ENCODE measurements at places on chromosomes 5 and 9. TPM values are rescaled to one million over a fixed set of nuclear protein-coding genes. Genes with fewer than 3 reads are reported as not detected.

DNA sequence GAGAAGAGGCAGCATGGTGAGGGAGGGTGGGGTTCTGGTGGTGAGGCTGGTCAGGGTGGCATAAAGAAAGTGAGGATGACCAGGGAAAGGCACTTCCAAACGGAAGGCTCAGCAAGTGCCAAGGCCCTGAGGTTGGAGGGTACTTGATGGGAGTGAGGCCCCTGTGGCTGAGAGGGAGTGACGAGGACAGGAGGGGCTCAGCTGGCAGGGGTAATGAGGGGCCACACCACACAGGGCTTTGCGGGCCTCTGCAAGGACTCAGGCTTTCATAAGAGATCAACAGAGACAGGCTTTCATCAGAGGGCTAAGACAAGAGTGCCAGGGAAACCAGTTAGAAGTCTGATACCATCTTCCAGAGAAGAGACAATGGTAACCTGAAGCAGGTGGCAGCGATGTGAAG lies 23.6 kb downstream of the ARPC5L start:
- no peak for DNase-seq

DNA sequence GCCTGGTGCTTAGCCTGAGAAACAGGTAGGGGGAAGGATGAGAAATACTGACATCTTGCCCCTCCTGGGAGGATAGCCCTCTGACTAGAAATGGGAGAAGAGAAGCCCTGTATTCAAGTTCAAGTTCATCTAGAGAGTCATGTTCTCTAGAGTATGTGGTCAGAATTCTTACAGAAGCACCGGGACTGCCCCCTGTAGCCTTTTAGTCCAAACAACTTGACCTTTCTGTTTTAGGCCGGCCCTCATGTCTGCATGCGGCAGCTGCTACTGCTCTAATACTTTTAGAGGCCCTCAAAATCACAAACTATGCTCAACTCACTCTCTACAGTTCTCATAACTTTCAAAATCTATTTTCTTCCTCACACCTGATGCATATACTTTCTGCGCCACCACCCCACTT lies 47.7 kb downstream of the PHAX start:
- no peak for DNase-seq

GRCh38 chr5:72561148-72561972 lies 54.1 kb upstream of the ZNF366 start:
- no peak for DNase-seq

Gene ANKRD31
- total RNA-seq, result 0.72 TPM

DNA sequence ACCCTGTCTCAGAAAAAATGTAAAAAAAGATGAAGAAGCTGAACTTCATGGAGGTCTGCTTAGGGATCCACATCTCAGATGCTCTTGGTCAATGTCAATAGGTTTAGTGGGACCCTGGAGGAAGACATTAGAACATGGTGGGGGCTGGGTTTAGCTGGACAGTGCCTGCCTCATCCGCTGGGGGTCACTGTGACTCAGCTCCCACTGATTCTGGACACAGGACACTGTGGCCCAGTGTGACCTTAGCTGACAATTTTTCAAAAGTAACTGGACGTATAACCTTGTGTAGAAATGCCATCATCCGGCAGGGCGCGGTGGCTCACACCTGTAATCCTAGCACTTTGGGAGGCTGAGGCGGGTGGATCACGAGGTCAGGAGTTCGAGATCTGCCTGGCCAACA lies 7.3 kb upstream of the HNRNPAB start:
- DNase-seq, result no peak

GRCh38 chr9:97314503-97314902 lies 7.0 kb downstream of the CCDC180 start:
- DNase-seq, result no peak

Gene SPATA31C1
- total RNA-seq, result not detected

DNA sequence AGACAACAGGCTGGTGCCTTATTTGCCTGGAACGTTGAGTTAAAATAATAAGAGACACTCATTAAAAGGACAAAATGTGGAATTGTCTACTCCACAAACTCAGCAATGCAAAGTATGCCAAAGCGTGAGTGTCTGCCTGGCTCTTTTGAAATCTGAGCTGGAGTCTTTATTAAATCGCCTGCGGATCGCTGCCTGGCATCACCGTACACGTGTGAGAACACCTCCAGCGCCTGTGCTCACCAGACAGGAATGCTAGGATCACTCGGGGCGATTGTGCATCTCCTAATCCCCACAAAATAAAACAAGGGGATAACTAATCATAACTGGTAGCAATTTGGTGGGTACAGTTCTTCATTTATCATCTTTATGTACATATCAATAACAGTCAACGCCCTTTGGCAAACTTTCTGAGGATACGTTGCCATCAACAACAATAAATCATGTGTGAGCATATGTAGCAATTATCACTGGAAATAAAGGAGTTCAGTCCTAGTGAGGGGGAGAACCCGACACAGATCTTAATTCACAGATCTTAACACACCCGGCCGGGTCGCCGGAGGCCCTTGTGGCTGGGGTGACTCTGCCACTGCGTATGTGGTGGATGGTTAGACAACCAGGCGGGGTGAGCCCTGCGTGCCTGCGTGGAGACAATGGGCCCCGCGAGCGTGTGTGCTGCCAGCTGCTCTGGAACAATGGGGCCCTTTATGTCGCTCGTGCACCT lies 284.9 kb upstream of the IRX1 start:
- DNase-seq, result no peak

DNA sequence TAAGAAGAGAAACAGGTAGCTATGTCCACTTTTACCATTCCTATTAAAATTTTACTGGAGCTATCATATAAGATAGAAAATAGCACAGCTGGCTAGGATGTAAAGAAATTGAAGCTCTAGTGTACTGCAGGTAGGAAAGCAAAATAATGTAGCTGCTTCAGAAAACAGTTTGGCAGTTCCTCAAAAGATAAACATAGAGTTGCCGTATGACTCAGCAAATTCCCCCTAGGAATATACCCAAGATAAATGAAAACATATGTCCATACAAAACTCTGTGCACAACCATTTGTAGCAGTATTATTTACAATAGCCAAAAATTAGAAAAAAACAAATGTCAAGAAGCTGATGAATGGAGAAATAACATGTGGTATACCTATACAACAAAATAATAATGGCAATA lies 64.6 kb upstream of the SHISAL2B start:
- no peak for DNase-seq

GRCh38 chr9:106056328-106056727 lies 362.0 kb downstream of the TMEM38B start:
- DNase-seq, result no peak

Gene TRAF2
- 12.8 TPM for total RNA-seq

Gene KCTD16
- total RNA-seq, result not detected

GRCh38 chr5:10275991-10276390 lies 25.9 kb downstream of the CCT5 start:
- DNase-seq, result no peak

DNA sequence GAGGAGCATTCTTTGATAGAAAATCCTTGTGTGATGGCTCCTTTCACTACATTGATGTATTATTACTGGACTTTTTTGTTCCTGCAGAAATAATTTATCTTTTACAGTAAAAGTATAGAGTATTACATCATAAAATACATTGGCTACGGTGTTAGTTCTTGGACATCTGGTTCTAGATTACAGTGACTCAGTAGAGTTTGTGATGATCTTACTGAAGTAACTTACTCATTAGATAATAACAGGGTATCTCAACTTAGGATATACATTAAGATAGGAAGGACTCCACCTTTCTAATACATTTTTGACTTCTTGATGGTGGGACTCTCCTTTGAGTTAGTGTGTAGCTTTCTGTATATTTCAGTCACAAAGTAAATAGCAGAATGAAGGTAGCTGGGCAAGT lies 59.1 kb downstream of the ZNF462 start:
- no peak for DNase-seq

DNA sequence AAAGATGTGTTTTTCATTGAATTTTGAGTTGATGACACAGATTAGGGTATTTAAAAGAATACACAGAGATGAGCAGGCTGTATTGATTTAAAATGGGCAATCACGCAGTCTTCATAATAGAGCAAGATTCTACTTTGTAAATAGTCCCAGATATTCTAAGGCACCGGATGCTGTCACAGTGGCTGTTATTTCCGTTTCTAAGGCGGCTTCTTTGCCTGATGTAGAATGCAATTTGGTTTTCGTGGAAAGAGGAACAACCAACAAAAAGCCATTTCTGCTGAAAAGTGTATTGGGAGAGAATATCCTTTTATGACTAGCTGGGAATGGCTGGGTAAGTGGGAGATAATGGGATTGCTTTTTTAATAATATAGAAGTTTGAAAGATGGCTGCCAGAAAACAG lies 17.5 kb downstream of the PRKACG start:
- DNase-seq, result no peak

DNA sequence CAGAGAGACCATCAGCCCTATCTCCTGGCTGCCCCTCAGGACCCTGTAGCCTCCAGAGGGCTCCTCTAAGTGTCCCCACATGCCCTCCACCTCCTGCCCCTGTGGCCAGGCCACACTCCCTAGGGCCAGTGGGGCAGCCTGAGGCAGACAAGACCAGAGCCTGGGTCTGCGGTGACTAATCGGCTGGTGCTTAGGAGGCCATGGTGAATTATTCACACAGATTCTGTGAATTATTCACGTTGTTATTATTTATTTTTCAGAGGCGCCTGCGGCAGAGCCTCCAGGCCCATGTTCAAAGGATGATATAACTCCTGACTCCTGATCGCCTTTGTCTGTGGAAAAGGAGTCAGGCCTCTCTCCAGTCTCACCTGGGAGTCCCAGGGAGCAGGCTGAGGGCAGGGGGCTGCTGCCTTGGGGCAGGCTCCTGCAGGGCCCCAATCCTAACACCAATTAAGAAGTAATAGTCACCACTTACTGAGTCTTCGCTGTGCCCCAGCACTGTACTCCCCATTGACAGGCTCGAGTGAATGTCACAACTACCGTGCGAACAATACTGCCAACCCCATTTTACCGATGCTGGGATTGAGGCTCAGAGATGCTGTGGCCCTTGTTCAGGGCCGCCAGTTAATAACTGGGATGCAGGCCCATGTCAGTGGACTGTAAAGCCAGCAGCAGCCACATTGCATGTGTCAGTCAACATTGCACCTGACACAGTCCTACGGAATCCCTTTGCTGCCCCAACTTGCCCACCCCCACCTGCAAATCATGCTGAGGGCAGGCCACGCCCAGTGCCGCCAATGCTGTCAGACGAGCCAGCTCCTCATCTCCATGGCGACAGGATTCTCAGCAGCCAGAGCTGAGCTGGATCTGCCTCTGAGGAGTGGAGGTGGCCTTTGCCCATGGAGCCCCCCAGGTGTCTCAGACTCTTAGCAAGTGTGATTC lies 94.9 kb downstream of the PCDH1 start:
- no peak for DNase-seq

- DNase-seq, result no peak
Observed at GRCh38 chr5:122120957-122121356, 8.4 kb upstream of the ZNF474 start.

Gene S100Z
- total RNA-seq, result not detected

GRCh38 chr5:60457233-60457632 lies 242.7 kb downstream of the DEPDC1B start:
- no peak for DNase-seq

Gene FOXD4
- total RNA-seq, result 0.22 TPM

GRCh38 chr9:4743131-4743875 lies 2.3 kb upstream of the AK3 start:
- no peak for DNase-seq

Gene LMX1B
- 0.23 TPM for total RNA-seq

DNA sequence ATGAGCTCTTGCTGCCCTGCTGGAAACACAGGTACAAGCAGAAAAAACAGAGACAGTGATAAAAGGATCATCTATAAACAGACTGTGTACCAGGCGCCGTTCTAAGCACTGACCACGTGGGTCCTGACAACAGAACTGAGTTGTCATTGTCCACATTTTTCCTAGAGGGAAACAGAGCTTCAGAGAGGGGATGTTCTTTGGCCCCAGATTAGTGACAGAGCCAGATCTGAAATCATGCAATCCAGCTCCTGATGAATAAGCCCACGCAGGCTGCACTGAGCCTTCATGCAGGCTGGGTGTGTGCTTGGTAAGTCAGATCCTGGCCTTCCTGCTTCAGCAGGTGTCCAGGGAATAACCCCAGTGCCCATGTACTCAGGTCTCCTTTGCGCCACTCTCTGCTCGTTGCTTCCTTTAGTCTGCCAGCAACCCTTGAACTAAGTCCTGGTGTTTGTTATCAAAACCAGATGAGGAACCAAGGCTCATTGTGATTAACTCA lies 22.8 kb upstream of the TCF7 start:
- no peak for DNase-seq

Gene THOC3
- total RNA-seq, result 136 TPM

DNA sequence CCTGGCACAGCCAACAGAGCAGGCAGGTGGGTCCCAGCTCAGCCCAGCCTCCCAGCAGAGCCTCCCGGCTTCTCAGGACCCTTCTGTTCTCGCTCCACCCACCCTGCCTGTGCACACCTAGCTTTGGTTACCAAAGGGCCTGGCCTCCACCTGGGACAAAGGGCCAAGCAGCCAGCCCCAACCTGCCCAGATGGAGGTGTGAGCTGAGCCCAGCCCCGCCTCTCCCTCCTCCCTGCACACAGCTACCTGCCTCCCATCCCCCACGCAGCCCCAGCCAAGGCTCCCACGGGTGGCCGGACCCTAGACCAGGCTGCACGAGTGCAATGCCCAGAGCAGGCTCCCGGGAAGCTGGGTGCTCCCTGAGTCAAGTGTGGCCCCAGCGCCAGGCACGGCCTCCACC lies 5.6 kb downstream of the TPRN start:
- no peak for DNase-seq

GRCh38 chr5:157571357-157571827 lies 4.2 kb downstream of the ADAM19 start:
- DNase-seq, result no peak

Gene WDR31
- total RNA-seq, result 1.1 TPM

DNA sequence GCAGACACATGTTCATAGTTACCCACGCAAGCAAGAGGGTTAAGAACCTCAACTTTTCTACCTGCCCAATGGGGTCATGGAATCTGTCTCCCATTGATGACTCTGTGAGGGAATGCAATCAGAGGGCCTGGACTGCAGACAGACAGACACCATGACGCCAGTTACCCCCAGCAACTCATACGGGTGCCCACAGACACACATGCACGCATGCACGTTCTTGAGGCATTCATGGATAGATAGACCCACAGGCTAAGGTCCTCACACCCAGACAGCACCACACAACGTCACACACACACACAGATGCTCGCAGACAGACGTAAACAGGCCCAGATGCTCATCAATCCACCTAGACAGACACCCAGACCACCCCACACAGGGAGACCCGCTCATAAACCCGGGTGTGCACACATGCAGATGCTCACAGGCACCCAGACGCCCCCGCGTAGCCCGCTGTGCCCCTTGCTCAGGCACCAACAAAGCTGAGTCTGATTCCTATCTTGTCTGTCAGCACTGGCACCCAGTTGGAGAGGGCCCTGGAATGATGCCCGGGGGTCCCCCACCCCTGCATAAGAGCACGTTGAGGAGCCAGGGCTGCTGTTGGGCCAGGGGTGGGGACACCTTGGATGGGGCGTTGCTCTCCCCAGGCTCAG lies 23.6 kb downstream of the LHX2 start:
- no peak for DNase-seq

DNA sequence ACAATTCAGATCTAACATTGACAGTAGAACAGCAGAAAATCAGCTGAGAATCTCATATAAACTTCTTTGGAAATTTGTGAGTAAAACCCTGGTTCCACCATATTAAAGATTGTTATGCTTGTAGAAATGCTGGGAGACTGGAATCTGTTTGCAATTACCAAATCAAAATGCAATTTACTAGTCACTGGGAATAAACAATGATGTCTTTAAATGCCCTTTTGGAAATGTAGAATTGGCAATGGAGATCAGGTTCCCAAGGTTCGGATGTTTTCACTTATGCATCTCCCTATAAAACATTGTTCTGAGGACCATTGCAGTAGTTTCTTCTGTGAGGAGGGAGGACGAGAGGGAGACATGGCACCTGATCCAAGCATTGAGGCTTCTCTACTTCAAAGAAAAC lies 384.4 kb downstream of the TMEM167A start:
- no peak for DNase-seq

GRCh38 chr9:137382444-137383080 lies 40.4 kb downstream of the EXD3 start:
- DNase-seq, result no peak

All from esophagus squamous epithelium (tissue), 5 donors.